ENCODE measurements at places on chromosomes 3 and 15.
A peak's percentile ranks its signal among the peaks of the same experiment; 100 is the strongest.

GRCh38 chr15:69756440-69756839 lies 303.8 kb downstream of the RPLP1 start:
- DNase-seq = no peak

GRCh38 chr15:82143390-82144385 lies 97.9 kb upstream of the MEX3B start:
- no peak for DNase-seq

- DNase-seq = no peak
Measured at GRCh38 chr3:183933160-183933559, 48.5 kb upstream of the PARL start.

- no peak for DNase-seq
Measured at GRCh38 chr3:190178779-190179178, 58.1 kb upstream of the P3H2 start.

GRCh38 chr3:46848271-46849044 lies 14.8 kb downstream of the MYL3 start:
- no peak for DNase-seq

GRCh38 chr3:169256027-169256426 lies 407.5 kb downstream of the MECOM start:
- DNase-seq = no peak

DNA sequence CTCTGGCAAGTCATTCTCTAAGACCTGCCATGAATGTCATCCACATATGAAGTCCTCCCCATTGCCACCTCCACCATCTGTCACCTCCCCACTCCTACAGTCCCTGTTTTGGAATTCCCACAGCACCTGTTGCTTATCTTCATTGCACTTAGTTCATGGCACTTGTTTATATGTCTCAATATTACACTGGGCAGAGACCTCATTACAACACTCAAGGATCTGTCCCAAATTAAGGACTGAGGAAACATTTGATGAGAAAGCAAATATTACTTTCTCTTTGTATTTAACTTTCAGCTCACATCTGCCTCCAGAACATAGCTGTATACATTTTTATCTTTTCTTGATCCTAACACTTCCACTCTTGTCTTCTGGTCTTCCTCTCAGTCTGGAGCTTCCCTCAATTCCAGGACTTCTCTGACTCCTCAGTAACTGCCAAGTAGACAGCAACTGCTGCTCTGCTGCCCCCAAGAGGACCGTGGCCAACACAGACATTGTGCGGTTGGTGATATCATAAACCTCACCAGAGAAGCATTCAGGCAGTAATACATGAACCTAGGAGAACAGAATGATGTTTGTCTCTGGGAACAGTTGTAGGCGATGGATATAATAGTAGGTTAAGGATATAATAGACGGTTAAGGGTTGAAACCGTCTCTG lies 45.0 kb upstream of the FGF12 start:
- no peak for DNase-seq

DNA sequence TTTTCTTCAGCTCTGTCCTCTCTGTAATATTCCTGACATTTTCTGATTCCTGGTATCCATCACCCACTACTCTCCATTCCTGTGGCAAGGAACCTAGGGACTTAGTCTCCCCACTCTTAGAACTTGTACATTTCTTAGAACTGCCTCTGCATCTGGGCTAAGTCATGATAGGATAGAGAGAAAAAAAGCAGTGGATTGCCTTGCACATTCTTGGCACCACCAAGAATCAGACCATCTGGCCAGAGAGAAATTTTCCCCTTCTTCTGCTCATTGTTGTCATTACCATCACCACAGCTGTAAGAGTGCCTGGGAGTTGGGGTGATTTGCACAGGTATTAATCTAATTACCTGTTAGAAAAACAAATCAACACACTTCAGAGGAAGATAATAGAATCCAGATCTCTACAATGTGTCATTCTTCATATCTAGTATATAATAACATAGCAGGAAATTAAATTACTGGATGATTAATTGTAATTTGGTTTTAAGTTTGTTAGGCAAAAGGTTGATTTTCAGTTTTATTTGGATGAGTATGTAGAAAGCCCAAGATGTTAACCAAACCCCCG lies 264.8 kb upstream of the ZPLD1 start:
- DNase-seq = no peak

GRCh38 chr15:73273181-73274002 lies 95.4 kb downstream of the HCN4 start:
- peak; percentile 10 for DNase-seq

DNA sequence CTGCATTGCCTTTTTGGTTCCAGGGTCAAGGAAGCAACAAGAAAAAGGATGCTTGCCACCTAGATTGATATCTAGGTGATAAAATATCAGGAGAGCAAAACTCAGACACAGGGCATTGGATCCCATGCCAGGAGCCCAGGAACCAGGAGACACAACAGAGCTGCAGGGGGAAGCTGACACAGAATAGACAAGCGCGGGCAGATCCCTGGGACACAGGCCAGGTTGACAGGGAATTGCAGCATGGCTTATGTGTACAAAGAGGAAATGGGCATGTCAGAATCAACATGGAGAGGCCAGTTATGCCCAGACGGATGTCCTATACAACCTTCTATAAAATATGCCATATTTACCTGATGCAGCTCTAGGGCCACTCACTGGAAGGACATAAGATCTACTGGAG lies 84.2 kb downstream of the SEMA6D start:
- DNase-seq = no peak

- no peak for DNase-seq
Measured at GRCh38 chr15:27490867-27491595, 520.0 kb downstream of the GABRG3 start.

DNA sequence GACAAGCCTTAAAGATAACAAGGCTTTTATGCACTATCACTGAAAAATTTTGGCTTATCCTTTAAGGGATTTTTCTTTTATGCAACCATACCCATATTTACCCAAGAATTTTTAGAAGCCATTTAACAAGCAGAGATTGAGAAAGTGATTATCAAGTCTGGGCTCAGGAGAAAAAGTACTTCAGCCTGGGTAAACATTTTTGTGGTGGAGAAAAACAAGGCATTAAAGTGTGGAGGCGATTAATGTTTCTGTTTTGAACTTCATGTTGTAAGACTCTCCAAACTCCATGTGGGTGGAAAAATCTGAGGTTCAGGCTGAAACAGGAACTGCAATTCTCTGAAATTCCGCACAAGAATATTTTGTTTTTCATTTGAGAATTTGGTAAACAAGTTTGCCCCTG lies 260.4 kb upstream of the KCNMB2 start:
- DNase-seq = no peak

DNA sequence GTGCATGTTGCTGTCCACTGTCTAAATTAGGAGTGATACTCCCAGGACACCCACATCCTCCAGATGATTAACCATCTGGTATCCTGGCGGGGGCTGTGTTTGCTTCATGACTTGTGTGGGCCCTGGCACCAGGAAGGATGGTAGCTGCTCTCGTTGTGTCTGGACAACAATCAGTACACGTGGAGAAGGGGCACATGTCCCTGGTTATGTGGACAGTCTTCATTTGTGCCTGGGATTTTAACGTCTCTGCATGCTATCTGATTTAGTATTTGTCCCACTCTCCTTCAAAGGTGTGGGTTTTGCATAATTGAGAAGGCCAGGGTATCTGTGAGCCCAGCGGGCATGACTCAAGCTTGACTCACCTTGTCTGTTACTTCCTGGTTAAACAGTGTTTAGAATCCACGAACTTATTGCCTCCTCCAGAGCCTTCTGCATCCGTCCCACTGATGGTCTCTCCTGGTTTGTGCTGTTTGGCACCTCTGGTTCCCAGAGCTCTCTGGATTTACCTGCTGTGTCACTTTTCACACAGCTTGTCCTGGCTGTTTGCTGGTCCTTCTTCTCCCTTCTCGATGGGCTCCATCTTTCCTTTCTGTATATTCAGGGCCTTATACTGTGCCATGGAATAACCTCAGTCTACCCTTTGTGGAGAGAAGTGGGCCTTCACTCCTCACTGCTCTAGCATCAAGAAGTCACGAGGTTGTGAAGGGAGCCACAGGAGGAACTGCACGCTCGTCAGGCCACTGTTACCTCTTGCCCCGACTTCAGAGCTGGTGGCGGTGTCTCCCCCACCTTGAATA lies 32.5 kb downstream of the ARNT2 start:
- DNase-seq = no peak

DNA sequence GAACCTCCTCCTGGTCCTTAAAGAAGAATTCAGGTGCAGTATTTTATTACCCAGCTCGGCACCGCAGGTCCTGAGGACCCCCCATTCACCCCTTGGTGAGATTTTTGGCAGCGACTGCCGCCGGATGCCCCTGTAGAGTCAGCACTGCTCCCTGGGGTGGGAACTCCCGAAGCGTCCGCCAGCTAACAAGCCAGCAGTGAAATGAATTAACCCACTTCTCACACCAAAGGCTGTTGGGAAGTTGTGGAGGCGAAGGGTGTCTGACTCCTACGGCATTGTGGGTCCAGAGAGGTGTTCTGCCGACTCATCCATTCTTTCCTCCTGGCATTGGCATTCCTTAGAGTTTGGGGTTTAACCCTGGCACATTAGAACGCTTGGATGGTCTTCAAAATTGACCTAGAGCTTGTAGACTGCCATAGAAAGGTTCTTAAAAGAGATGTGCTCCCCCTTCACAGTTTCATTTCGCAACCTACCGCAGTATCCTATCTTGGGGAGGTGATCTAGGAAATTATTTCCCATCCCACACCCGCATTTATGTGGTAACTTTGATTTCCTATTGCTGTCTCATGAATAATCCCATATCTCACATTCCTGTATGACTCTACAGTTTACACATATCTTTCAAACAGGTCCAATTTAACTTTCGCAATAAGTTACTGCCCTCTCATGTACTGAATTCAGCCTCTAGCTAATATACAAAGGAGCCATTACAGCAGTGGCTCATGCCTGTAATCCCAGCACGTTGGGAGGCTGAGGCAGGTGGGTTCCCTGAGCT lies 879 bp upstream of the EIF5A2 start:
- DNase-seq = no peak

- DNase-seq = no peak
Measured at GRCh38 chr3:86748015-86748414, 242.9 kb downstream of the VGLL3 start.

DNA sequence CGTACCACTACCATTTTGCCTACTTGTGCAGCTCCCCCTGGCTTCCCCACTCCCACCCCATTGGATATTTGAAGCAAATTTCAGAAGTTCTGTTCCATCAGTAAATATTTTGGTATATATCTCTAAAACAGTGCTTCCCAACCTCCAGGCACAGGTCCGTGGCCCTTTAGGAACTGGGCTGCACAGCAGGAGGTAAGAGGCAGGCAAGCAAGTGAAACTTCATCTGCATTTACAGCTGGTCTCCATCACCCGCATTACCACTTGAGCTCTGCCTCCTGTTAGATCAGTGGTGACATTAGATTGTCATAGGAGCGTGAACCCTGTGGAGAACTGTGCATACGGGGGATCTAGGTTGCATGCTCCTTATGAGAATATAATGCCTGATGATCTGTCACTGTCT lies 97.2 kb upstream of the LRRFIP2 start:
- DNase-seq = no peak

DNA sequence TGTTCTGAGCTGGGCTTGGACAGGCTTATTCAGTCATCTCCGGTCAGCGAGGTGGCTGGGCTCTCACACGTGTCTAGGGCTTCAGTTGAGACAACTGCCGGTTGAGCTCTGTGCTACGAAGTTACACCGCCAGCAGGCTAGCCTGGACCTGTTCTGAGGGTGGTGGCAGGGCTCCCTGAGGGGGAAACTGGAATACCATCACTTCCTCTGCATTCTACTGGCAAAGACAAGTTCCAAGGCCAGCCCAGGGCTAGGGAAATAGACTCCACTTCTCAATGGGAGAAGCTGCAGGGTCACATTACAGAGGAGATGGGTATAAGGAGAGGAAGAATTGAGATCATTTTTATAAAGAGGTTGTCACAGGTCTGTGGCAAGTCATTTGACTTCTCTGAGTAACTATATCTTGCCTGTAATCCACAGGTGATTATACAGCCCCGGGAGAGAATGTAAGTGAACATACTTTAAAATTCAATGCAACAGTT lies 106.8 kb upstream of the IL12A start:
- no peak for DNase-seq

- DNase-seq = no peak
Measured at GRCh38 chr15:29070471-29071231, 184.9 kb downstream of the APBA2 start.

GRCh38 chr3:12234192-12234591 lies 54.7 kb upstream of the PPARG start:
- no peak for DNase-seq

DNA sequence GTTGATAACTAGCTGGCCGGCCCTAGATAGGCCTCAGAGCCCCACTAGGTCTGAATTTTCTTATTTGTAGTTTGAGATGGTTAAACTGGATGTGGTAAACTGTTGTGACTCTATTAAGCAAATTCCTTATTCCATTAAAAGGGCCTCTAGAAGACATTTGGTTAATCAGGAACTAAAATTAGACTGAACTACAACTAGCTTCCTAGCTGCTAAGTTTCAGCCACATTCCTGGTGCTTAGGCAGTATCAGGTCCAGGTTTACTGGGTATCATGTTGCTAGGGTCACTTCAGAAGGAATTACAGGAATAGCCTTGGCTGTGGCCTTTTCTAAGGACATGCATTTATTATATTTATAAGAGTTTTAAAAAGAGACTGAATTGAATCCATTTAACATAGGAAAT lies 136.3 kb downstream of the PLD1 start:
- DNase-seq = no peak

GRCh38 chr3:173221010-173221409 lies 80.0 kb upstream of the SPATA16 start:
- DNase-seq = no peak

DNA sequence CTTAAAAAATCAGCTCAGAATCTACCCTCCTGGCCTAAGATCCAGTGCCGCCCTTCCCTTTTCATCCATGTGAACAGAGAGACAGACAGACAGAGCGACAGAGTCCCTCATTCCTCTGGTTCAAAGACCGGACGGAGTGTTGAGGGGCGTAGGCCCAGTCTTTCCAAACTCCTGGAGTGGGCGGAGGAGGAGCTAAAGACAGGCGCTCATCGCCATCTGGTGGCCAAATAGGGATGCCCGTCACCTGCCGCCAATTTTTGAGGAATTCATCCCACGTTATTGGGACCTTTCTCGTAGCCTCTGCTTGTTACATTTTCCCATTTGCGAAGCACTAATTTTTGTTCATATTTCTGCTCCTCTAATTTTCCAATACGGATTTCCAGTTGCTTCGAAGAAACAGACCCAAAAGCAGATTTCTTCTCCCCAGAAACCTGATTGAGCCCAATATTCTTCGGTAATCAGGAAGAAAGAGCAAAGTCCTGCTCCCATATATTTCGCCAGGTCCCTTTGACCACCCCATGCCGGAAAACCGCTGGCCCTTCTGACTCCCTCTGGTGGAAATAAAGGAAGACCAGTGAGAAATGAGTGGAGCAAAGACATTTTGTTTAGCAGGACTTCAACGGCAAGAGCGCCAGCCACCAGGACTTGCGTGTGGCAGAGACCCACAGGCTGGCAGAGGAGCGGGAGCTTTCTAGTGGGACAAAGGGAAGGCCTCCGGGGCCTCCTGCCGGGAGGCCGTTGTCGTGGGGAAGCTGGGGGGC lies 88.0 kb downstream of the LRRK1 start:
- DNase-seq = peak; percentile 11

Measured in stimulated activated CD8-positive, alpha-beta memory T cell treated with anti-CD3 and anti-CD28 coated beads, Interleukin-12 subunit alpha, Interleukin-12 subunit beta, amount 100 ng/mL, for 1 hour (primary cell).